ENCODE measurements at places on chromosomes 16 and 17.
A peak's percentile ranks its signal among the peaks of the same experiment; 100 is the strongest.

- DNase-seq: no peak
Observed at GRCh38 chr16:4908854-4909401, 28.0 kb downstream of the PPL start.

DNA sequence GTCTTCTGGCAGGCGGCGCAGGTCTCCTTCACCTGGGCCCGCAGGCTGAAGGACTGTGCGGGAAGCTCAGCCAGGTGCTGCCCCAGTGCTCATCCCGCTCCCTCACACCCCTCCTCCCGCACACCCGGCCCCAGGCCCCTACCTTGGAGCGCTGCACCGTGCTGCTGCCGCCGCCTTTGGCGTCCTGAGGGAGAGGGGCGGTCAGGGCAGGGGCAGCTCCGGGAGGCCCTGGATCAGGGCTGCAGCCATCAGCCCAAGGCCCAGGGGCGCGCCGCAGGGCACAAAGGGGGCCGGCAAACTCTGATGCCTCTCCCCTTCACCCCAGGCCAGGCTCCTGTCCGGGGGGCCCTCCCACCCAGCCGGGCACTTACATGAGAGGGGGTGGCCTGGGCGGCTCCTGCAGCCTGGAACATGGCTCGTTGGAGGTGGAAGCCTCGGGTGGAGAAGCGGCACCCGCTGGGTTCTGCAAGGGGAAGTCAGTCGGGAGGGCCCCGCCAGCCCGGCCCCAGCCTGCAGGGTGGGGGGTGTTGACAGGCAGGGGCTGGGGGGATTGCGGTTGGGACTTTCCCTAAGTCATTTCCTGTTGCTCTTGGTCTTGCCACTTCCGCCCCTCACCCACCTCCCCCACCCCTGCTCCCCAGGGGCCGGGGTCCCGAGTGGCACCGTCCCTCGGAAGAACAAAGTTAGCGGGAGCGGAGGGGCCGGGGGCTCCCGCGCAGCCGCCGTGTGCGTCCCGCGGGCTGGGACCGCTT is 863 bp downstream of the LIMD2 start:
- peak; percentile 74 for DNase-seq

DNA sequence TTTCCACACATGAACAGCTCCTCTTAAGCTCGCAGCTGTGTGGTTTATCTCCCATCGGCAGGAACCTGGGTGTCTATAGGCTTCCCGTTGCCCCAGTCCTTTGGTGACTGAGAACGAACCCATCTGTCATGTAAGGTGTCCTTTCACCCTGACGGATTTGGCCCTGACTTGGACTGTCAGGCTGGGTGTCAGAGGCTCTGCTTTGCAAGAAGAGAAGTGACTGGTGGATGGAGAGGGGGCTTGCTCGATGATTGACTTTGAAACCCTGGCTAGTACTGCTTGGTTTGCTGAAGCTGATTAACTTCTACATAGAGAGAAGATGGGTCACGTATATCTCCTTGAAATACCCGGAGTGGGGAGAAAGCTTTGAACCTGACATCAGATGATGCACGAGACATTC is 42.9 kb downstream of the COX4I1 start:
- DNase-seq: no peak

- DNase-seq: no peak
Observed at GRCh38 chr17:41635121-41636097, 11.0 kb upstream of the KRT17 start.

DNA sequence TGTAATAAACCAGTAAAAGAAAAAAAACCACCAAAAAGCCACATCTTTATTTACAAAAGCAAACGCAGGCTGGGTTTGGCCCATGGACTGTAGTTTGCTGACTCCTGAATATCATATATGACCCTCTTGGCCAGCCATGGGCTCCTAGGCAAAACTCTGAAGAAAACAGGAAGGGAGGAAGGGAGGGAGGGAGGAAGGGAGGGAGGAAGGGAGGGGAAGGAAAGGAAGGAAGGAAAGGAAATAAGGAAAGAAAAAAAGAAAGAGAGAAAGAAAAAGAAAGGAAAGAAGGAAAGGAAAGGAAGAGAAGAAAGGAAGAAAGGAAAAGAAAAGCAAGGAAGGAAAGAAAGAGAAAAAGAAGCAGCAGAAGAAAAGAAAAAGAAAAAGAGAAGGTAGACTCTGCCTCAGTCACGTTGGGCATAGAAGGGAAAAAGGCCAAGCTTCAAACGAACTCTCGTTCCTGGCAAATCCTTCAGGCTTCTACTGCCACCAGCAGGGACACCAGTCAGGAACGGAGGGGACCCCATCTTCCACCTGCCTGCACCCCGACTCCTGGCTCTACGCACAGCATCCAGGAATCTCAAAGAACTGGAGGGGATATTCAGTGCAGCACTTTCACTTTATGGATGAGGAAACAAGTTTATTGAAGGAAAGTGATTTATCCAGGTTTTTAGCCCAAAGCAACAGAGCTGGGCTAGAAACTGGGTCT is 22.1 kb downstream of the CDC42EP4 start:
- DNase-seq: no peak

GRCh38 chr16:47063011-47063724 is 80.6 kb downstream of the NETO2 start:
- DNase-seq: no peak

- DNase-seq: no peak
Observed at GRCh38 chr17:59345476-59345875, 14.0 kb downstream of the YPEL2 start.

DNA sequence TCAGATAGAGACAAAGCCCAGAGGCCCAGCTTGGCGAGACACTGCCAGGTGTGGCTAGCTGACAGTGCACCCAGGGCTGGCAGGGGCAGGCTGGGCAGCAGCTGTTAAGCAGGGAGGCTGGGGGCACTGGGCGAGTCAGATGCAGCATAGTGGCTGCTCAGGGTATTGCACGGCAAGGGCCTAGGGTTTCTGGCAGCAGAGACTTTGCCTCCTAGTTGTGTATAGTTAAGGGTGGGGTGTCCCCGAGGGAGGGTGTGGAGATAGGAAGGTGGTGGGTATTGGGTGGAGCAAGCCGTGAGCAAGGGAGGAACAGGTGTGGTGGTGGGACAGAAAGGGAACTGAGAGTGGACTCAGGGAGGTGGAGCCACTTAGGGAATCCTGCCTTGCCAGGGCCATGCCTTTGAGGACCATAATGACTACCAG is 66.0 kb downstream of the SMPD3 start:
- peak; percentile 35 for DNase-seq

GRCh38 chr17:62963296-62963695 is 2.7 kb upstream of the TANC2 start:
- DNase-seq: no peak

DNA sequence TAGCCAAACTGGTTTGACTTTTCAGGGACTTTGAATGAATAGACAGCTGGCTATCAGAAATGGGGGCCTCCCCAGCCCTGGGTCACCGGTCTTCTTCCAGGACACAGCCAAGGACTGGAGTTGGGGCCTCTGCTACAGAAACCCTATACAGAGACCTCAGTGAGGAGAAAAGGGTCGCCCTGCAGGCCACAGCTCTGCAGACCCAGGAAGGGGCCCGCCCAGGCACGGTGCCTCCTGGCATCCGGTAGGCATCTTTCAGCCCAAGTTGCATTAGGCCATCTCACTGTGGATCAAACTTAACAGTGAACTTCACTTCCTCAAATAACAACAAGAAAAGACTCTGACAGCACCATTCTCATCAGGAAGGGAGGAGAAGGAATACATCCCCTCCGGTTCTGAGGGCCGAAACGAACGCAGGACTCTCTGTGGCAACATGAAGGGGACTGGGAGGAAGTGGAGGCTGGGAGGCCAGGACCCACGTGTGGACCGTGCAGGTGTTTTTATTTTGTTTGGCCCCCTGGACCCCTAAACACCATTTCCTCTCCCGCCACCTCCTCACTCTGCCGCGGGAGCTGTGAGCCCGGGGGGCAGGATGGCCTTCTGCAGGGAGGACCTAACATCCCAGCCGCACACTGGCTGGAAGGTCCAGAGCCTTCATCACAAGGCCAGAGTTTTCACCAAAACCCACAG is 7.2 kb downstream of the SLC38A10 start:
- DNase-seq: no peak

- DNase-seq: no peak
Observed at GRCh38 chr17:42563950-42564349, 2.0 kb downstream of the COASY start.

DNA sequence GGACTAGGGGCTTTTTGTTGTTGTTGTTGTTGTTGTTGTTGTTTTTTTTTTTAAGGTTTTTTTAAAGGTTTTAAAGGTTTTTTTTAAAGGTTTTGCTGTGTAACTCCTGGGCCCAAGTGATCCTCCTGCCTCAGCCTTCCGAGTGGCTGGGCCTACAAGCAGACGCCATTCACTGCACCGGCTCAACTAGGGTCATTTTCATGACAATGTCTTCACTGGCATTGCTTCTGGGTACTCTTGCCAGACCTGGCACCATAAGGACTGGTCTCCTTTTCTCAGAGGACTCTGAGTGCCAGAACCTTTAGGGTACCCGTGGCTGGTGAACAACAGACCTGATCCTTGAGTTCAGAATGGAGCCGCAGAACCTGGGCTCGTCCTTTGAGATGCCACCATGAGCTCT is 20.4 kb downstream of the POLR3E start:
- DNase-seq: no peak

GRCh38 chr16:82899731-82900450 is 273.1 kb downstream of the CDH13 start:
- no peak for DNase-seq
